ENCODE measurements at places on chromosomes 2 and 18.

DNA sequence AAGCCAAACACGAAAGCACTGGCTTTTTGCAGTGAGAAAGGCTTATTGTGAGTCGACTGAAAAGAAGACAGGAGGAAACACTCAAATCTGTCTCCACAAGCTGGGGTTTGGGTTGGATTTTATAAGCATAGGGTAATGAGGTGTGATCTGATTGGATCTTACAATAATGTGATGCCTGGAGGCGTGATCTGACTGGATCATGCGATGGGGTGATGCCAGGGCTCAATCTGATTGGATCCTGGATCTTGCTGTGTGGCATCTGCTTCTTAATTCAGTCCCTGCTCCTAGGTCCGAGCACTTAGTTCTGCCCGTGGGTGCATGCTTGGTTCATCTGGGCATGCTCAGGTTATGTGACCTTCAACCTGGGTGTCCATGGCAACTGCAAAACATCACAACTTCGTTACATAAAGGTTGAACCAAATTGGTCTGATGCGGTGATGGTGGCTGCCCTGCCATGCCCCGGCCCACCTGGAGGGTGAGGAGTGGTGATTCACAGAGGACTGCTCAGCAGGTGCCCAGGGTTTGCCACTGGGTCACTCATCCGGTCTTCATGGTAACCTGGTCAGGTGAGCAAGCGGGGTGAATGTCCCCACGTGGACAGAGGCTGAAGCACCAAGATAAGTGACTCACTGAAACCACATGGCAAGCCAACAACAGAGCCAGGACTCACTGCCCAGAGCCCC lies 111.0 kb downstream of the KCNF1 start:
- DNase-seq: no peak

GRCh38 chr2:171852366-171852888 lies 41.6 kb downstream of the SLC25A12 start:
- no peak for DNase-seq

- DNase-seq: no peak
Measured at GRCh38 chr2:139438478-139438877, 658.3 kb upstream of the NXPH2 start.

DNA sequence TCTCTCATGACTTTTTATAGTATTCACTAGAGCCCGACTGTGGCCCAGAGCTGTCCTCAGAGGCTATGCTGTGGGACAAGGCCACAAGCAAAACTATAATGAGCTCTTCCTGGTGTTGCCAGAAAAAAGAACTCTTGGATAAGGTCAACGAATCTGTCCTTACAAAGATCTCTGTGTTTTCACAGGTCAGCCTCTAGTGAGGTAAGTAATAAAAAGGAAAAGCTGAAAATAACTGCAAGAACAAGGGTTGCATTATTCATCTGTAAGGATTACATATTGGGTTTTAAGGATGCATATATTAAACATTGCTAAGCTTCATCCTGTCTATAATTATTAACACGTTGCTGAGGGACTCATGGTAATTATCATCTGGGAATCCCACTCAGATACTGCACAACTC lies 62.8 kb upstream of the ATL2 start:
- no peak for DNase-seq

GRCh38 chr2:172211512-172211911 lies 108.8 kb upstream of the DLX2 start:
- no peak for DNase-seq

- no peak for DNase-seq
Measured at GRCh38 chr2:221848286-221848685, 276.2 kb upstream of the EPHA4 start.

GRCh38 chr2:11303290-11304013 lies 41.0 kb downstream of the ROCK2 start:
- DNase-seq: no peak

GRCh38 chr2:152875701-152876695 lies 157.6 kb downstream of the ARL6IP6 start:
- no peak for DNase-seq

DNA sequence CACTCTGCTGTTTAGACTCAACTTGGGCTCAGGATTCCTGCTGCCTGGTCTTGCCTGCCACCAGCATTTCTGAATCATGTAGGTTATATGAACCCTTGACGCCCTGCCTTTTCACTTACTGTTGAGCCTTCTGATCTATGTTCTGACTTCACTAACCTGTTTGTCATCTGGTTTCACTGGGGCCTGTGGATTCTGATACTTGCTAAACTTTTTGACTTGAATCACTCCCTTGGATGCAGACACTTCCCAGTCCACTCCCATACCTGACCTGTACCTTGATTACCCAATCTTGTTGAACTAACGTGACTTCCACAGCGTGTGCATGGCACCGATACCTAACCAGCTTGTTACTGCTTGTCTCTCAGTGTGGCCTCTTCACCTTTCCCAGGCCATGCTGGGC lies 35.6 kb upstream of the SPAG16 start:
- DNase-seq: no peak

- no peak for DNase-seq
Measured at GRCh38 chr2:729376-729861, 52.2 kb upstream of the TMEM18 start.

- DNase-seq: no peak
Measured at GRCh38 chr18:79058007-79058406, 11.2 kb upstream of the ATP9B start.

- DNase-seq: no peak
Measured at GRCh38 chr2:69667805-69668382, 24.4 kb upstream of the AAK1 start.
